ENCODE measurements at places on chromosomes 7 and 10. TPM values are rescaled to one million over a fixed set of nuclear protein-coding genes. Genes with fewer than 3 reads are reported as not detected.

Gene TEX36
- not detected for total RNA-seq

Gene CLDN4
- total RNA-seq = 0.43 TPM

Gene HDAC9
- total RNA-seq = 3.5 TPM

Gene MRC1
- total RNA-seq = not detected

Gene FOXI2
- not detected for total RNA-seq

Gene TSPAN15
- 2.1 TPM for total RNA-seq
